ENCODE measurements at places on chromosomes 3 and 15.

- no peak for DNase-seq
Measured at GRCh38 chr15:70659662-70660061, 103.7 kb downstream of the UACA start.

- no peak for DNase-seq
Measured at GRCh38 chr15:27646531-27646930, 452.6 kb downstream of the OCA2 start.

- no peak for DNase-seq
Measured at GRCh38 chr15:70535071-70535954, 228.0 kb downstream of the UACA start.

- no peak for DNase-seq
Measured at GRCh38 chr3:157824281-157824680, 281.9 kb downstream of the SHOX2 start.

- DNase-seq: peak; percentile 25
Measured at GRCh38 chr15:42059661-42060476, 34.5 kb downstream of the PLA2G4D start.

GRCh38 chr15:96020797-96021196, 309.7 kb upstream of the NR2F2 start:
- no peak for DNase-seq

DNA sequence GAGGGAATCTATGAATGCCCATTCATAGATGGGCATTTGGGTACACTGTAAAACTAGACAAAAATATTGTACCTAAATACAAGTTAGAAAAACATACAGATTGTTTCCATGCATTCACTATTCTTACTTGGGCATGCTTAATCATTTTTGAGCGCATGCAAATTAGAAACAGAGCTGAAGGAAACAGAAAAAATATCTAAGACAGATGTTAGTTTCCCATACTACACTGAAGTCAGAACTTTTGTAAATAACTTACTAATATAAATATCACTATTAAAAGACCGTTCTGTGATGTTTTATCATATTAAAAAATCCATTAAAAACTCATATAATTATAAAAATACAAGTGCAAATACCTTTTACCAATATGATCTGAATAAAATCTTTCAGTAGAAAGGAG, 58.7 kb downstream of the GOLIM4 start:
- DNase-seq: no peak

GRCh38 chr3:171028025-171028778, 1.7 kb upstream of the SLC2A2 start:
- no peak for DNase-seq

- no peak for DNase-seq
Measured at GRCh38 chr3:129345971-129346370, 67.3 kb downstream of the HMCES start.

DNA sequence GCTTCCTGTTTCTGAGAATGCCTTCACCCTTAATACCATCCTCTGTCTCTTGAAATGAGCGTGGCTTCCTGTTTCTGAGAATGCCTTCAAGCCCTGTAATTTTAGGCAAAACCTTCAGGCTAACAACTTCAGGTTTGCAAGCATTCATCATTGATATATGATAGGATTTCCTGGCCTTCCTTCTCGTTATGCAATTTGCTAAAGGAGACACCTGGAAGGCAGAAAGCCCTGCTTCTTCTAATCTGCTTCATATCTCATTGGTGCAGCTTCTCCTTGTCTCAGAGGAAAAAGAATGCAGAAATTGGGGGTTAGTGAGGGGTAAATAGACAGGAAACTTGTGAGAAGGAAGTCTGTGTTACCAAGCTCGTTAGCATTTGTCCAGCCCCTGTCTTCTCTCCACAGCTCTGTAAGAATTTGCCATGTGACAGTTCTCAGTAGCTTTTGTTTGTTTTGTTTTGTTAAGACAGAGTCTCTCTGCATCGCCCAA, 7.3 kb downstream of the ARL6IP5 start:
- DNase-seq: peak; percentile 24

GRCh38 chr3:160607826-160608225, 42.5 kb upstream of the KPNA4 start:
- no peak for DNase-seq

DNA sequence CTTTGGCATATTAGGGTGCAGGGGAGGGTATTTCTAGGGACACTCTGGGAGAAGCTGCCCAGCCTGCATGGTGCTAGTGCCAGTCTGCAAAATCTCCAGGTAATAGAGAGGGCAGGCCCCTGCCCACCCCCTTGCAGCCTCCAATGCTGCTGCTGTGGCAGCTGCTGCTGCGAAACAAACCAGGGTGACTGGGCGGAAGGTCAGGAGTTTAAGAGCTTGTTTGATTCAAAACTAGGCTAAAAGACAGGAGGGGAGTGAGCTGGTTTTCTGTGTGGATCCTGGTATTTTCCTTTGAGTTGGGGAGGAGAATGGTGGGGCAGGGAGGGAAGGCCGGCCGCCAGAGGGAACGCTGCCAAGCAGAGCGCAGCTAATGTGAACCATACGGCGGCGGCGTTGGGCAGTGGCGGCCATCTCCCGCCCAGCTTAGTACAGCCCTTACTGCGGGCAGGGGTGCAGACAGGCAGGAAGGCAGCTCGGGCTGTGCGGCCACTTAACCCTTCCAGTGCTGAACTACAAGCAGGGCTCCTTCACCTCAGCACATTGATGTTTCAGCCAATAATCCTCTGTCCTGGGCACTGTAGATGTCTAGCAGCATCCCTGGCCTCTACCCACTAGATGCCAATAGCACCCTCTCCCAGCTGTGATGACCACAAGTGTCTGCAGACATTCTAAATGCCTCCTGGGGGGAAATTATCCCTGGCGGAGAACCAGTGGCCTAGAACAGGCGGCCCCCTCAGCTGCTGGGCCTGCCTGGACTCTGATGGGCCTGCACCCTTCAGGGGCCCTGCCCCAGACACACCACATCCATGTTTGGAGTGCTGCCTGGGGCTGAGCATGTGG, 125.7 kb downstream of the EEFSEC start:
- no peak for DNase-seq

- no peak for DNase-seq
Measured at GRCh38 chr15:51232581-51232980, 105.8 kb downstream of the CYP19A1 start.

- no peak for DNase-seq
Measured at GRCh38 chr3:197586181-197586580, 30.4 kb upstream of the BDH1 start.

GRCh38 chr15:85988741-85989140, 90.9 kb upstream of the AGBL1 start:
- DNase-seq: no peak

DNA sequence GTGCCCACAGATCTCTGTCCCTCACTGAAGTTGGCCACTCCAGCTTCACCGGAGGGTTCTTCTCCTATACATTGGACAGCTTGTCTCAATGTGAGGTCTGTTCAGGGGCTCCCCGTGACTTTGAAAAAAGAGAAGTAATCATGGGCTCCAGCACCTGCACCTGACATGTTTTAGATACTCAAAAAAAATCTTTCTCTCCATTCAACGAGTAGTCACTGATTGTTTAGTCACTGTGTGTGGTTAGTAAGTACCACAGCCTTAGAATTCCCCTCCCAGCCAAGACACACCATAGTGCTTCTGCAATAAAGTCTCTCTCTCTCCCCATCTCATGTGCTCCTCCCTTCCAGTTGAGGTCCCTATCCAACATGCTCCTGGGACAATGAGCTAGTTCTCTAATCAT, 18.6 kb downstream of the CCR9 start:
- no peak for DNase-seq

- DNase-seq: no peak
Measured at GRCh38 chr15:67678993-67679392, 136.5 kb downstream of the MAP2K5 start.

DNA sequence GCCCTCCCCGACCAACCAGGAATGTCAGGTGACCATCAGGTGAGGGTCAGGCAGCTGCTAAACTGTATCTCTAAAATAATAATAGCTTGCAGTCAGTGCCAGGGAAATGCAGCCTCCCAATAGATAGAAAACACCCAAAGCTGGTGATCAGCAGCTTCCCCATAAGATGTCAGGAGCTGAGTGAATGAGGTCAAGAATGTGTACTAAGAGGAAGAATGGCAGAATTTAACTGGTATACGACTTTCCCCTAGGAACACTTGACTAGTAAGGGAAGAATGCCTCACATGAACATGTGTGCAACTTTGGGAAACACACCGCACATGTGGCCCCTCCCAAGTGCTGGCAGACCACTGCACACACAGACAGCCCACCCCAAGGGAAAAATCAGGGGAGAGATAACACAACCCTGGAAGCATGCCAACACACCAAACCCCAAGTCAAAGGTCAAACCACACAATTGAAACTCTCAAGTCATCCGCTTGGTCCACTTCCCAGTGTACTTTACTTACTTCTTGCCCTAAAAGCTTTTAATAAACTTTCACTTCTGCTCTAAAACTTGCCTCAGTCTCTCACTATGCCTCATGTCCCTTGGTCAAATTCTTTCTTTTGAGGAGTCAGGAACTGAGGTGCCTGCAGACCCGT, 806.5 kb downstream of the OTOL1 start:
- peak; percentile 40 for DNase-seq

DNA sequence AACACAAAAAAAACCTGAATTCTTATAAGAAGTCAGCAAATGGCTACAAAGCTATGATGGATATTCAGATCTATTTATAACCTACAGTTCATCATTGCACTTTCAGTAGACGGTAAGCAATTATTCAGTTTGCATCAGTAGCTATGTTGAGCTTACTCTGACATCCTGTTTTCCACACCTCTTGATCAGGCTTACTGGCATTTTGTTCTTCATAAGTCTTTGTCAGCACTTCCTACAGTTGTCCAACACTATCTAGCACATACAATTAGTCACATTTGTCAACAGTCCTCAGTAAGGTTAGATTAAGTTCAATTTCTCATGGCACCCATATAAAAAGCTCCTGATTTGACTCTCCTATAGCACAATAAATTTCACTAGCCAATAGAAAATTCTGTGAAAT, 71.2 kb upstream of the ST3GAL6 start:
- no peak for DNase-seq

DNA sequence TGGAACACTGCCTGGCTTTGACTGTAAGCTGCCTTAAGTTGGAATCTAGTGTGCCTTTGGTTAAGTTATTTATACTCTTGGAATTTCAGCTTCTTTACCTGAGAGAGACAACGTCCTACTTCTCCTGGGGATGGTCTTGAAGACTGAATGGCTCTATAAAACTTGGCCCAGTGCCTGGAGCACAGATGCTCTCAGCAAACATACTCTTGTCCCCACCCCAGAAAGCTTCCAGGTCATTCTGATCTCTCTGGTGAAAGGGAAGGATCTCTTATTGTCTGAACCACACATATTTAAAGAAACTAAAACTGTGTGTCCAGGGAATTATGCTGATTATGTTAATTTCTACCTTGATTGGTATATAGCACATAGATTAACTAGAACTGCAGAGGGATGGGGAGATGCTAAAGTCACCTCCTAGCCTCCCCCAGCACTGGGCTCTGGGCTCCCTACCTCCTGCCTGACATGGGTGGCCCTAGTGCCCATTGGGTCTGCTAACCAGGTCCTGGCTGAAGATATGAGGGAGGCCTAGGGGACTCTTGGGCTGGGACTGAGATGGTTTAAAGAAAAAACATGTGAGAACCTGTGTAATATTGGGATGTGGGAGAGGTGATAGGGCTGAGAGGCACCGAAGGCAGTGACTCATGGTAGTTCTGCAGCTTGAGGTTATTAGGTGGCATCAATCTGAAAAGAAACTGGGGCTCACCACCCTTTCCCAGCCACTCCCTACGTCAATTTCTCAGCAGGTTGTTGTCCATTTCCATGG, 171.0 kb downstream of the RPLP1 start:
- no peak for DNase-seq

GRCh38 chr3:151112731-151113130, 27.3 kb downstream of the MED12L start:
- DNase-seq: no peak

GRCh38 chr15:57591822-57592367, at the start of gene MYZAP:
Gene MYZAP, plus strand, starts transcription at chr15:57591904. Its CDS starts 131 bp downstream, at chr15:57592035.
- peak; percentile 6 for DNase-seq

- DNase-seq: no peak
Measured at GRCh38 chr15:41437448-41437847, 20.6 kb downstream of the RTF1 start.

GRCh38 chr3:15756505-15756904, 41.3 kb downstream of the ANKRD28 start:
- DNase-seq: no peak

- DNase-seq: no peak
Measured at GRCh38 chr3:72657666-72658065, 190.6 kb downstream of the SHQ1 start.

DNA sequence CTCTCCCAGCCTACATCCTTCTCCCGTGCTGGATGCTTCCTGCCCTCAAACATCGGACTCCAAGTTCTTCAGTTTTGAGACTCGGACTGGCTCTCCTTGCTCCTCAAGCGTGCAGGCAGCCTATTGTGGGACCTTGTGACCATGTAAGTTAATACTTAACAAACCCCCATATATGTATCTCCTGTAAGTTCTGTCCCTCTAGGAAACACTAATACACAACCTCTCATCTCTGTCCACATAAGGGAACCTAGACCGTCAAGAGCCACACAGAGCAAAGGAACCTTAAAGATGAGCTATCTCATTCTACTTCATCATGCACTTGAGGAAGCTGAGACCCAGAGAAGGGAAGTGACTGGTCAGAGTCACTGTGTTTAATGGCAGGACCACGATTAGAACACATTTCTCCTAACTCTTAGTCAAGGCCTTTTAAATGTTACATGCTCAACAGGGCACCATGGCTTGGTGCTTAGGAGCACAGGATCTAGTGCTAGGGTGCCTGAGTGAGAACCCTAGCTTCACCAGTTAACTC, 50.3 kb downstream of the NPTN start:
- no peak for DNase-seq

- DNase-seq: no peak
Measured at GRCh38 chr15:87743562-87743961, 513.0 kb downstream of the NTRK3 start.

- peak; percentile 37 for DNase-seq
Measured at GRCh38 chr3:127544192-127544802, 46.2 kb downstream of the TPRA1 start.

DNA sequence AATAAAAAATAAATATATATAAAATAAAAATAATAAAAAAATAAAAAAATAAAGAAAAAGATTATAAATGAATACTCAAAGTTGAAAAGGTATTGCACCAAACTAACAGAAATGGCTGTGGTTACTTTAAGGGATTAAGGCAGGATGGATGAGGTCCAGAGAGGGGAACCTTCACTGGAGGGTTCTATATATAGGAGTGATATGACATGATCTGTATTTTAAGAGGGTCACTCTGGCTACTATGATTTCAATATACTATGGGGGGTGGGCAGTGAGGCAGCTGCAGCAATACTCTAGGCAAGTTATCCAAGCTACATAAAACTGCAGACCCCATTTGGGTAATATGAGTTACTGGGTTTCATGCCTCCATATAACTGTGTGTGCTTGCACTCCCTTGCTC, 24.6 kb downstream of the ACAD11 start:
- no peak for DNase-seq
